DND-41 (cell line): ENCODE measurements at places on chromosomes 6 and 20.

DNA sequence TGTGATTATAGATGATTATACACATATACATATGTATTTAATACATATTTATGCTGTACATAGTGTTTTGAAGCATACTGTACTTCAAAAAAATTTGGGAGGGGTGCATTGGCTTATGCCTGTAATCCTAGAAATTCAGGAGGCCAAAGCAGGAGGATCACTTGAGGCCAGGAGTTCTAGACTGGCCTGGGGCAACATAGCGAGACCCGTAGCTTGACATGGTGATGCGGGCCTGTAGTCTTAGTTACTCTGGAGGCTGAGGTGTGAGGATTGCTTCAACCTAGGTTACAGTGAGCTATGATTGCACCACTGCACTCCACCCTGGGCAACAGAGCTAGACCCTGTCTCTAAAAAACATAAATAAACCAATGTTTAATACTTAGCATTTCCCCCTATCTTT, 1.6 kb upstream of the FAM110A start:
- no peak for DNase-seq

DNA sequence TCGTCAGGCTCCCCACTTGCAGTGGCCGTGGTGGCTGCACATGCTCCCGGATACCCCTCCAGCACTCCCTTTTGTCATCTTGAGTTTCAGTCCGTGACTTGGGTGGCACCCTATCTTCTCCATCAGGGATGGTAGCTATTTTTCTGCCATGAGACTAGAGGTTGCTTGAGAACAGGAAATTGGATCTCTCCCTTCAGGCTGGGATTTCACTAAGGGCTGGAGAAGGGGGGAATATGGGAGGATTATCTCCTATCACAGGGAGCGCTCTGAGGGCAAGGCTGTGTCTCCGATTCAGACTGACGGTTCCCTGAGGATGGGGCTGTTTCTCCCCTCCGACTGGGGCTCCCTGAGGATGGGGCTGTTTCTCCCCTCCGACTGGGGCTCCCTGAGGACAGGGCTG, 123.1 kb downstream of the MRPL14 start:
- DNase-seq: no peak

- no peak for DNase-seq
Observed at GRCh38 chr6:40848868-40849514, 190.0 kb downstream of the UNC5CL start.

DNA sequence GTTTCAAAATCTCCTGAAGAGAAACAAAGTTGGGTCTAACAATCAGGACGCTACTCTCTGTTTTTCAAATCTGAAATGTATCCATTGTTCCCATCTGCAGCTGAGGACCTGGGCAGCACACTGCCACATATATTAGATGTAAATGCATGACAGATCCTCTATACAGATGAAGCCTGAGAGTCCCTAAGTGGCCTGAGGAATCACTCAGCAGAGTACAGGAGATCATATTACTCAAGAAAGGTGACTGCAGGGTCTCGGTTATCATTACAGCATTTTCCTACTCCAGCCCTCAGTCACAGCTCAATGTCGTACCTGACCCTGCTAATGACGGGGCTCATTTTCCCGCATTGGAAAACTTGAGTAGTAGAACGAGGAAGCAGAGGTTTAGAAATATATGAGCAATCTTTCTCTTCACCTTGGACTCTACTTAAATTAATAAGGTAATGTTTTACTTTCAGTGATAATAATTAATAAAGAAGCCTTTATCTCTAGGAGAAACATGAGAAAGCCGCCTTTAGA, 256.2 kb upstream of the IRAK1BP1 start:
- no peak for DNase-seq
